Stimulated activated effector memory CD8-positive, alpha-beta T cell treated with anti-CD3 and anti-CD28 coated beads, Interleukin-12 subunit alpha, Interleukin-12 subunit beta, amount 100 ng/mL, for 72 hours (primary cell): ENCODE measurements at places on chromosomes 2 and 18.

DNA sequence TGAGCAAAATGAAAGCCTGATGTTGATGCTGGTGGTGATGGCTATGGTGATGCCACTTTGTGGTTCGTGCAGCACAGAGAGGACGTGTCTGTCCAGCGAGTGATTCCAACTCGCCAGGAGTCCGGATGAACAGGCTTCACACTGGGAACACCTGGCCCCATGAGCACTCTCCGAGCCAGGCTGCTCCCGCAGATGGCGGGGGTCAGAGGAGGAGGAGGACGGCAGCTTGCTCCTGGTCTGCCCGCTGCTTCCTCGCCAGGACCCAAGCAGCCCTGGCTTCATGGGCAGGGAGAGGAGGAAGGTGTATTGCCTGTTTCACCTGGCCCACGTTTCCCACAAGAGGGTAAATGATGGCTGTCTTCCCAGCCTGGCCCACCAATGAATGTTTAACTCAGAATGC lies 121.6 kb downstream of the MTCL1 start:
- no peak for DNase-seq

GRCh38 chr2:191302459-191303139 lies 57.4 kb downstream of the MYO1B start:
- no peak for DNase-seq

DNA sequence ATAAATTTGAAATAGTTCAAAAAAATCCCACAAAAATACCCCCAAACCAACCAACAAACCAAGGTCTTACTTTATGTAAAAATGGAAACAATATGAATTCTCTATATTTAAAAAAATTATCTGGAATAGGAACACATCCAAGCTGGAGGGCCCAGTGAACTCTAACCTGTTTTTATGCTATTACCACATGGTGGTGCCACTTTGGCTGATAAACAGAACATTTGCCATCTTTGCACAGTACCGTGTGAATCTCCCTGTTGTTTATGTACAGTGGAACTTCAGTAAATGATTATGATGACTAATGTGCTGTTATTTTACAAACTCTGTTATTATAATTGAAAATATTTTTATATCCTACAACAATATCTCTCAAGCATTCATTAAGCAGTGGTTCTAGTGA lies 145.3 kb upstream of the SMAD7 start:
- DNase-seq, result no peak

GRCh38 chr18:22067682-22068081 lies 101.7 kb upstream of the GATA6 start:
- DNase-seq, result no peak

DNA sequence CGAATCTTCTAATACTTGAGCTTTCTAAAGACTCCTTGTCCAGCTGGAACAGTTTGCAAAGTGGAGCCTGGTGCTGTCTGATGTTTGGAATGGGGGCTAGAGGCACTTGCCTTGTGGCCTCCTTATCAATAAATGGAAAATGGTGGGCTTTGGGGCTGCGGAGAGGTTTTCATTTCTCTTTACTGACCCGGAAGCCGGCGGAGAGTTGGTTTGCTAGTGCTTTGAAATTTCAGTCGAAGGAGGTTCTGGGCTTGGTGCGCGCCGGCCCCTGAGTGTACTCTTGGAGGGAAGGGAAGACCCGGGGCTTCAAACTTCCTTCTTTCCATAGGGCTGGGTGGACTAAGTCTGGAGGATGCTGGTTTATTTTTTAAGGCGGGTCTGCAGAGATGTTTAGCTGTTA lies 714 bp downstream of the RPIA start:
- DNase-seq, result peak; percentile 15
